ENCODE measurements at places on chromosomes 6 and 20. TPM values are rescaled to one million over a fixed set of nuclear protein-coding genes. Genes with fewer than 3 reads are reported as not detected.

Gene PI16
- 107 TPM for polyA plus RNA-seq

Gene FOXA2
- polyA plus RNA-seq: not detected

Gene HLA-E
- polyA plus RNA-seq: 564 TPM

- DNase-seq: no peak
These were observed 2.8 kb upstream of the FOXC1 start for GRCh38 chr6:1606780-1607515.

DNA sequence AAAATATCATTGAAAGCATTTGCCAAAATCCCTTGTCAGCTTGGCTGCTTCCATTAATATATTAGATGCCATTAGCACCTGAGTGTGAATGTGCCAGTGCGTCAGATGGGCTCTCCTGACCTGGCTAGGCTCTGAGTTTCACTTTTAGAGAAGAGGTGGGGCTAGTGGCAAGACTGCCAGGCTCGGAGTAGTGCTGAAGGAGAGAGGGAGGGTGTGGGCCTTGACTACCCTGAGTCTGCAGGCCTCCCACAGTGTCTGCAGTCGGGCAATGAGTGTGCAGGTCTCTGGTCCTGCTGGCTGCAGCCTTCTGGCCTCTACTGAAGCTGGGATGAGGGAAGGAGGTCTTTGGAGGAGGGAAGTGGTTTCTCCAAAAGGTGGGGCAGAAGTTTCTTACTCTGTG is 34.6 kb upstream of the PNPLA1 start:
- no peak for DNase-seq

Gene SMIM26
- 117 TPM for polyA plus RNA-seq

Gene PTK6
- 3.4 TPM for polyA plus RNA-seq

DNA sequence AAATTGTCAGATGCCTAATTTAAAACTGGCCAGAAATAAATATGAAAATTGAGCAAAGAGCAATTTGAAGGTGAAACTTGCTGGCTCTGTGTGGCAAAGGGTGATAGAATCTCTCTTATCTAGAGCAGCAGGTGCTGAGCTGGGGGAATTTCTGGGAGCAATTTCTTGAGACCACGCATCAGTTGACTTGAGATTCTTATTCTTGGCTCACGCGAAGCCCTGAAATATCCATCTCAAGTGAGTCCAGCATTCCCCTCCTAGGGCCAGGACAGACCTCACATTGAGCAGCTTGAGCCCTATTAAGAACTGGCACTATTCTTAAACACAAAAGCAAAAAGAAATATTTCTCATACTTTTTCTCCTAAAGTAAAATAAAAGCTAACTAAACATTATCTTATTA is 66.3 kb downstream of the MAP7 start:
- no peak for DNase-seq

DNA sequence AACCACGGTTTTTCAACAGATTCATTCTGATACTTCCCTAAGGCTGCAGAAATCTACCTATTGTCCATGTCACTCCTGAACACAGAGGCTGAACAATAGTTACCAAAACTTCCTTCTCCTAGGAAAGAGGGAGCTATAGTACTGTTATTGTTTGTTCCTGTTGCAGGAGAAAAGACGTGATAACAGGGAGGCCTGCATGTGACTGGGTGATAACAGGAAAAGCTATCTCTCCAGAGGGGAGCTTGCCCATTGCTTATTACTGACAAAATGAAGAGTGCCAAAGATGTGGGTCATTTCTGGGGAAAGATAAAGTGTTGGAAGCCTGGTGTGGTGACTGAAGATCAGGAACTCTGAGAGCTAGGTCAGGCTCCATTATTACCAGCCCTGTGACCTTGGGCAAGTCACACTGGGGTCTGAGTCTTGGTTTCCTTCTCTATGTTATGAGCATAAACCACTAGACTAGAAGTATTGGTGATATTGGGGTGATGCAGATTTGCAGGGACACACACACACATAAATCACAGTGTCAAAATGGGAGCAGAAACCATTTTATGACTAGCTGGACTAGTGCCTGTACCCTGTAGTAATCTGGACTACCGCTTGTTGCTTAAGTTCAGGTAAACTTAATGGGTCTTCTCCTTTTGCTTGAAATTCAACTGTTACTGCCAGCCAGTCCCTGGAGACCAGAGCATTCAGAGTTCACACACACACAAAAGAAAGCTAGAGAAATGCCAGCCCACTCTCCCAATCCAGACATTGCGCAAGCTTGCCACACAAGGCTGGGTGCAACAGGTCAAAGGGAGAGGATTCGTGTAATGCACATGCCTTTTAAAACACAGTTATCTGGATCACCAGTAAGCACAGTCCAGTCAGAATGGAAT is 136.0 kb upstream of the CNR1 start:
- DNase-seq: no peak

Gene PAK5
- polyA plus RNA-seq: 0.05 TPM

DNA sequence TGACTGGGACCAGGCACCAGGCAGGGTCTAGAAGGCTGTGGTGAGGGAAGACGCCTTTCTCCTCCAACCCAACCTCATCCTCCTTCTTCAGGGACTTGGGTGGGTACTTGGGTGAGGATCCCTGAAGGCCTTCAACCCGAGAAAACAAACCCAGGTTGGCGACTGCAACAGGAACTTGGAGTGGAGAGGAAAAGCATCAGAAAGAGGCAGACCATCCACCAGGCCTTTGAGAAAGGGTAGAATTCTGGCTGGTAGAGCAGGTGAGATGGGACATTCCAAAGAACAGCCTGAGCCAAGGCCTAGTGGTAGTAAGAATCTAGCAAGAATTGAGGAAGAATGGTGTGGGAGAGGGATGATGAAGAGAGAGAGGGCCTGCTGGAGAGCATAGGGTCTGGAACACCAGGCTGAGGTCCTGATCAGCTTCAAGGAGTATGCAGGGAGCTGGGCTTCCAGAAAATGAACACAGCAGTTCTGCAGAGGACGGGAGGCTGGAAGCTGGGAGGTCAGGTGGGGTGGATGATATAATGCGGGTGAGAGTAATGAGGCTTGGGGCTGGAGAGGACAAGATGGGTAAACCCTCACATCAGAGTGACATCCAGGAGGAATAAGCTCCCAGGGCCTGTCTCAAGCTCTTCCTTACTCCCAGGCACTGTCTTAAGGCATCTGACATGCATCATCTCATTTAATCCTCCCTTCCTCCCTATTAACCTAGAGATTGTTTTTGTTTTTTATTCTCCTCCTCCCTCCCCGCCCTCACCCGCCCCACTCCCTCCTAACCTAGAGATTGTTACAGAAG is 45.2 kb upstream of the TTPAL start:
- no peak for DNase-seq

Gene HTR1E
- not detected for polyA plus RNA-seq

GRCh38 chr20:40865095-40865494 is 163.5 kb upstream of the TOP1 start:
- no peak for DNase-seq

GRCh38 chr6:27970444-27970843 is 13.4 kb downstream of the OR2B6 start:
- DNase-seq: no peak

- DNase-seq: no peak
These were observed 115.2 kb downstream of the MRPL14 start for GRCh38 chr6:44012078-44012493.

DNA sequence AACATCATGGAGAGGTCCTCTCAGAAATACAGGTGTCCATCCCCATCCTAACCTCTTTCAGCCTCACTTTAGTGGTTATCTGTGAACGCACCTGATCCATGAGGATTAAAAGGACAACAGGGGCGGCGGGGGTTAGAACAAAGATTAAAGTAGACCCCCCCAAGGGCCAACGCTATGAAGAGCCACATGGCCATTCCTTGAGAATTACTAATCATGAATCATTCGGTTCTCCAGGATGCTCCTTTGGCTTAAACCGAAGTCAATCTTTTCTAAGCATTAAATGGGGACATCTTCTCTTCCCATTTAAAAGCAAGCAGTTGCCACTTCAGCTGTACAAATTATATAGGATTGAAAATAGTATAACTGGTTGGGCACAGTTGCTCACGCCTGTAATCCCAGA is 212.4 kb downstream of the GMPR start:
- no peak for DNase-seq

DNA sequence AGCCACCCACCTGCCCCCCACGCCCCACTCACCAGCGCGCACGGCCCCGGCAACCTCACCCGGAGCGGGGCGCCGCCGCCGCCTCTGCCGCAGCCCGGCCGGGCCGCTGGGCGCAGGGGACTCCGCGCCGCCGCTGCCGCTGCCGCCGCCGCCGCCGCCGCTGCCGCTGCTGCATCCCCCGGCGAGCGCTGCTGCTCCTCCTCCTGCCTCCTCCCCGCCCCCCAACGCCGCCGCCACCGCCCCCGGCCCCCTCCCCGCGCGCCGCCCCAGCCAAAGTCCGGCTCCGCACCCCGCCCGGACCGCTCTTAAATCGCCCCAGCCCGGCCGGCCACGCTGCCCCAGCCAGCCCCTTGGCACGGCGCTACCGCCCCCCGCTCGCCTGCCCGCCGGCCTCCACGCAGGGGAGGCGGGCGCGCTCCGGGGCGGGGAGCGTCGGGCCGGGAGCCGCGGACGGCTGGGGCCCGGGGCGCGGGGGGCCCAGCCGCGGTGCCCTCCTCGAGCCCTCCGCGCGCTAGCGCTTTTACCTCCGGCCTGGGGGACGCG is at the start of gene SULF2:
SULF2 (minus strand) TSS at position 171 of the 543 bp plus-strand sequence. CDS start 28,118 bp downstream, outside the sequence.
- DNase-seq: no peak

Gene CENPQ
- 6.8 TPM for polyA plus RNA-seq

DNA sequence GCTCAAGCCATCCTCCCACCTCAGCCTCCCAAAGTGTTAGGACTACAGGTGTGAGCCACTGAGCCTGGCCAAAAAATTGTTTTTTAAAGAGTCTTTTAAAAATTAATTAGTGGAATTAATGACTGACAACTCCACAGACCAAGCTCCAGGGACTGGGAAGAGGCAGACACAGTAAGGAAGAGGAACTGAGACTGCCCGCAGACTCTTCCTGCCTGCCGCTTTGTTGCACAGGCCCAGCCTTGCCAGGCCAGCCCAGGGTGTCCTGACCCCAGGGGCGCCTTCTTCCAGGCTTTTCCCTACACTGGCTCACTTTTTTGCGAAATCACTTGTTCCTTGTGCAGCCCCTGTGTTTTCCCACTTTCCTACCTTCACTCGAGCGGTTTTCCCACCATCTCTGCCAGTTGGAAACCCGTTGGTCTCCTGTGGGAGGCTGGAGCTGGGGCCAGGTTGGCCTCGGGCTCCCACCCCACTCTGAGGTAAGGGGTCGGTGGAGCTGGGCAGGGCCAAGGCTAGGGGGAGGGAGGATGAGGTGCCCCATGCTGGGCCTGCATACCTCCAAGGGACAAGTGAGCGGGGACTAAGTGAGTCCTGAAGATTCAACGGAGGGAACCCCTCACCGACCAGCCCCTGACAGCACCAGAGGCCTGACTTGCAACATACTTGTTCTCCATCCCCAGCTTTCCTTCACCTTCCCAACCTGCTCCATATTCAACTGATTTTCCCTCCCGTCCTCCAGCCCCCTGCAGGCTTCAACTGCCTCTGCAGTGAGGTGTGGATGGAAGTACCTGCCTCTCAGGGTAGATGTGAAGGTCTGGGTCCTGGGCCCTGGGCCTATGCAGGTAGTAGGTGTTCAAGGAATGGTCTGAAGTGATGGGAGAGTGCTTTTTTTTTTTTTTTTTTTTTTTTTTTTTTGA is 23.5 kb upstream of the SMIM29 start:
- DNase-seq: no peak

DNA sequence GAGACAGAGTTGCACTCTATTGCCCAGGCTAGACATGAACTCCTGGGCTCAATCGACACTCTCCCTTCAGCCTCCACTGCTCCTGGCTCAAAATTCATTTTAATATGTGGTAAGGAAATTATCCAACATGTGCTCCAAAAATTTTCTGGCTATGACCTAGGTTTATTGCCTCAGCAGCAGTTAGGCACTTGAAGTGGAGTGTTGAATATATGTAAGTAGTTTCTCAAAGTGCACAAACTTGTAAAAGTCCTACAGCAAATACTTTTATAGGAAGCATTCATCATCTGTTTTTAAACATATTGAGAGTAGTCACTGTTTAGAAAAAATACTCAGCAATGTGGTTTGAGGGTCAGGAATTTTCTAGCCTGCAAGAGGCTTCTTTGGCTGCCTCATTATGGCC is 13.2 kb downstream of the FILIP1 start:
- DNase-seq: no peak
